ENCODE measurements at places on chromosomes 7 and 10.

DNA sequence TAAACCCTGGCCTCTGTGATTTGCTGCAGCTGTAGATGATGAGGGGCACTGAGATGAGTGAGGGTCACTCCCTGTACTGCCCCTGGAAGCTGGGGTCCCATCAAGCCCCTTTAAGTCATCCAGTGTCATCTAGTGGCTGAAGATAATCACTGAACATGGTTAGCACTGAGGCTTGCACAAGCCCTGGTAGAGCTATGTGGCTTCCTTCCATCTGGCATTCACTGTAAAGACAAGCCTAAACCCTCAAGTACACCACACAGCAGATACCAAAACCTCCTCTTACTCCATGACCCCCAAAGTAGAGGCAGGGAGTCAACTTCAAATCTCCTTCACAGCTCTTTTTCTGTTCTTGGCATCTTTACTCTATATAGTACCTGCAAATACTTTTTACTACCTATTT lies 72.7 kb upstream of the MRLN start:
- DNase-seq: no peak

DNA sequence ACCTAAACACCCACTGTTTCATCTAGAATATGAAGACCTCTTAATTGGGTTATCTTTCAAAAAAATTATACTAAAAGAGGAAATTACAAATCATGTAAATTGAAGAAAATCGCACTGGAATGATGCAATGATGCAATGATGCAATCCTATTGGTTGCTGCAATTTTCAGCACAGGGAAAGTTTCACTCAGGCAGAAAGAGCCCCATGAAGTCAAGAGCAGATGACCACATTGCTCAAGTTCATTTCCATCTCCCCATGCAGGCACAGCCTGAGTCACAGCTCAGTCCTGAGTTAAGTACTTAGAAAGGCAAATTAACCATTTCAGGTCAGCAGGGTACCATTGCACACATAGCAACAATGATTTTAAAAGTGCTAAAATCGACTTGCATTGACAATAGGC lies 180.3 kb upstream of the MYO3A start:
- no peak for DNase-seq

DNA sequence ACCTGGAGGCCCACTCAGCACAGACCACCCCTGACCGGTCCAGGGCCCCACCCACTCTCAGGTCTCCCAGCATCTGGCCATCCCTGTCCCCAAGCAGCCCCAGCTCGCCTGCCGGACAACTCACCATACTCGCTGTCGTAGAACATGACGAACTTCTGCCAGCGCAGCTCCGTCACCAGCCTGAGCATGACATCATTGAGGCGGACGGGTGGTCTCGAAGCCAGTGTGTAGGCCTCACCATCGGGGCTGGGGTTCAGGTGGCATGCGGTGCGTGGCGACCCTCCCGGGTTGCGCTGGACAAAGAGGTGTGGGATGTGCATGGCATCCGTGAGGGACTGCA lies 160.4 kb downstream of the GRID1 start:
- no peak for DNase-seq

GRCh38 chr10:50310560-50311174 lies 59.4 kb upstream of the ASAH2 start:
- DNase-seq: peak; percentile 18

DNA sequence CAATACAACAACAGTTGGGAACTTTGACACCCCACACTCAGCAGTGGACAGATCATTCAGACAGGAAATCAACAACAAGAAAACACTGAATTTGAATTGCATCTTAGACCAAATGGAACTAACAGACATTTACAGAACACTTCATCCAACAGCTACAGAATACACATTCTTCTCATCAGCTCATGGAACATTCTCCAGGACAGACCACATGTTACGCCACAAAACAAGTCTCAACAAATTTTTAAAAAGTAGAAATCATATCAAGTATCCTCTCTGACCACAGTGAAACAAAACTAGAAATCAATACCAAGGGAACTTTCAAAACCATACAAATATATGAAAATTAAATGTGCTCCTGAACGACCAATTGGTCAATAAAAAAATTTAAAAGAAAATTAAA lies 212.3 kb downstream of the DNAJC1 start:
- DNase-seq: no peak

GRCh38 chr7:98284335-98285036 lies 3.0 kb downstream of the BRI3 start:
- DNase-seq: no peak

DNA sequence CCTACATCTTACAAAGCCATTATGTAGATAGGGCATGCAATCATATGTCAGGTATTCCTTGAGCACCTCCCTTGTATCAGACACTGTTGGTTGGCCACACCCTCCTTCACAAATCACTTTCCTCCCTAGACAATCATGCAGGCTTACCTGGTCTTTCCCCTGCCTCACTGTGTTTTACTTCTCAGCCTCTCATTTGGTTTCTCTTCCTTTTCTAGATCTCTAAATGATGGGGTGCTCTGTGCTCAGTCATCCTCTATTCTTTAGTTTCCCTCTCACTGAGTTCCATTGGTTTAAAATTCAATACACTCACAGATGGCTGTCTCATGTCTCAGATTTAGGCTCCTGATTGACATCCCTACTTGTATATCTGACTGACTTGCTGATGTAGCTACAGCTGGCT lies 31.4 kb downstream of the ANK3 start:
- DNase-seq: no peak

DNA sequence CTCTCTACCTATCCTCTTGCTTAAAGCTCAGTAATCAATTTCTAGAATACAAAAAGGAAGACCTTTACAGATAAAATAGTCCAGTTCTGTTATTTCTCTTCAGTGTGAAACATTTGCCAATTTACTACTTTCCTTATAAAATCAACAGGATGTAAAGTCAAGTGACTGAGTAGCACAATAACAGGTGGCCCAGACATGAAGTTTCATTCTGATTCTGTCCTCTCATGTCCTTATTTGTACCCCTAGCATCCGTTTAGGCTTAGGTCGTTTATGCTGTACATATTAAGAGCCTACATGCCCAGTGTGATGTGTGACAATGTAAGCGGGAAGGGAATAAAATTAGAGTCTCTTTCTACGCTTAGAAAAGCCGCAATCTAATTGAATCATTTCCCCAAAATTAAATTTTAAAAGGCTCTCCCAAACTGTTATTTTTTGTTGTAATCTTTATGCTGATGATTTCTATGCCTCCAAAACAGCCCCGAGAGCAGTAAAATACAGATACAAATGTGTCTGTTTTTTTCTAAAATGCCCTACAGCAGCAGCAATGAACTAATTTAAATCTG lies 29.1 kb downstream of the EPC1 start:
- DNase-seq: no peak

DNA sequence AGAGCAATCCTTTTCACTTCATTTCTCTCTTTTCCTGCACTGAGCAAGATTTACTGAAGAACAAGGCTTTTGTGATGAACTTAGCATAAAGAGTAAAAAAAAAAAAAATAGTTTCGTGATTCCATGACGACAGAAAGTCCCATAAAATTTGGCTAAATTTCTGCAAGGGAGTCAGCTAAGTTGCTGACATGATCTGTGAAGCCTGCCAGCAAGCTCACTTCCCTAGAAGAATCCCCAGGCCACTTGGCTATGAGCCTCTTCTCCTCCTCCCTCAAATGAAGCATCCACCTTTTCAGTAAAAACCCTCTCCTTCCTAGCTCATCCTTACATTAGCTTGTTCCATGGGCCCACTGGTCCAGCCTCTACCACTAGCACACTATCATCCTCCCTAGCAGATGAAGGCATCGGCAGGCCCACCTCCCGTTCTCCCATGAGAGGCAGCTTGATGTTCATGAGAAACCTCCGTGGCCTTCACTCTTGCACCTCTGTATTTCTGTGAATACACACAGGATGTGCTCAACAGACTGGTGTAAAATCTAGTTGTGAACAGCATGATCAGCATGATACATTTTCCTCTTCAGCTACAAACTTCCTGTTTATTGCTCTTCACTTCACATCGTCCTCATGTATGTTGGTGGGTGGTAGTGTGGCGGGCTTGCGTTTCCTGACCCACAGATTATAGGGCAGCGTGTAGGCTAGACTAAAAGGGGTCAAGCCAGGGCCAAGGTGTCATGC lies 30.9 kb downstream of the GIMAP8 start:
- no peak for DNase-seq

DNA sequence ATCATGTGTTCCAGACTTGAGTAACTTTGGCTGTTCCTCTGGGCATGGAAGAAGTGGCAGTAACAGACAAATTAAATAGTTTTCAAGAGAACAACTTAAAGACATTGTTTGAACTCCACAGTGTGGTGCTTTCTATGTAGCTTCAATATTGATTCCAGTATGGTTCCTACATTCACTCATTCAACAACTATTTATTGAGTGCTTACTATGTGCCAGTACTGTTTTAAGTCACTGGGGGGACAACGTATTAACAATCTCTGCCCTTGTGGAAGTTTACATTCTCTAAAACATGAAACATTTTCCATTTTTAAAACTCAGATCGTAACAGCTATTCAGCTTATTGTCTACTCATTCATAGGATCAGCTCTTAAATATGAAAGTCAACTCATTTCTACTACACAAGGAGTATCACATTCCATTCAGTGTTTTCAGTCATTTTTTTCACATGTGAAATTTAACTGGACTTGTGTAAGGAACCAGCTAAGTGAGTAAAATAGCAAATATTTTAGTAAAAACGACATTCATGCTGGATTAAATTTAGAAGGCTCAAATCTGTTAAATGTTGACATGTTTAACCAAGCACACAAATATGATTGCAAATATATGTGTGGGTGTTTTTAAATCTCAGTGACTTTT lies 13.6 kb upstream of the CUBN start:
- DNase-seq: no peak

GRCh38 chr10:71860243-71861029 lies 9.4 kb upstream of the PSAP start:
- peak; percentile 86 for DNase-seq

DNA sequence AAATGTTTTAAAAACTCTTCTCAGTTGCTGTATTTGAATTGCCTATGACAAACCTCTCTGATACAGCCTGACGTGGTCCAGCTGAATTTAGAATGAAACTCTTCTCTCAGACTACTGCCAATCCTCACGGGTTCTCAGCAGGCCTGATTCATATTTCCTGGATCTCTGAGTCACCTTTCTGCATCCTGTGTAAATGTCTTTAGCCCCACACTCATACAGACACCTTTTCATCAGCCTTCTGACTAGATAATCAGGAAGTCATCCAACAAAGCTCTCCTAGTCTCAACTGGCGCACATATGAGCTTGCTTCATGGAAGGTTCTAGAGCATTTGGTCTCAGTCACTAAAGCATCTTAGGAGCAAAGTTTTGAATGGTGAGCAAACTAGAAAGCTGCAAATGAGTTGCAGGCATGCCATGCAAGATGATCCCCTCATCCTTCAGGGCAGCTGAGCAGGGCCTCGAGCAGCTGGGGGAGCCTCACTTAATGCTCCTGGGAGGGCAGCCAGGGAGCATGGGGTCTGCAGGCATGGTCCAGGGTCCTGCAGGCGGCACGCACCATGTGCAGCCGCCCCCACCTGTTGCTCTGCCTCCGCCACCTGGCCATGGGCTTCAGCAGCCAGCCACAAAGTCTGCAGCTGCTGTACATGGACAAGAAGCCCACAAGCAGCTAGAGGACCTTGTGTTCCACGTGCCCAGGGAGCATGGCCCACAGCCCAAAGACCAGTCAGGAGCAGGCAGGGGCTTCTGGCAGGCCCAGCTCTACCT lies 182.8 kb downstream of the ARHGAP12 start:
- no peak for DNase-seq

GRCh38 chr7:156703773-156704482 lies 63.4 kb downstream of the RNF32 start:
- DNase-seq: no peak

GRCh38 chr10:105161149-105161548 lies 520.1 kb downstream of the SORCS3 start:
- no peak for DNase-seq

- no peak for DNase-seq
Measured at GRCh38 chr7:112058686-112059085, 147.5 kb downstream of the DOCK4 start.

GRCh38 chr10:50512743-50513416 lies 110.9 kb downstream of the SGMS1 start:
- peak; percentile 66 for DNase-seq

- DNase-seq: peak; percentile 47
Measured at GRCh38 chr10:89389254-89389653, 3.2 kb upstream of the IFIT1 start.

DNA sequence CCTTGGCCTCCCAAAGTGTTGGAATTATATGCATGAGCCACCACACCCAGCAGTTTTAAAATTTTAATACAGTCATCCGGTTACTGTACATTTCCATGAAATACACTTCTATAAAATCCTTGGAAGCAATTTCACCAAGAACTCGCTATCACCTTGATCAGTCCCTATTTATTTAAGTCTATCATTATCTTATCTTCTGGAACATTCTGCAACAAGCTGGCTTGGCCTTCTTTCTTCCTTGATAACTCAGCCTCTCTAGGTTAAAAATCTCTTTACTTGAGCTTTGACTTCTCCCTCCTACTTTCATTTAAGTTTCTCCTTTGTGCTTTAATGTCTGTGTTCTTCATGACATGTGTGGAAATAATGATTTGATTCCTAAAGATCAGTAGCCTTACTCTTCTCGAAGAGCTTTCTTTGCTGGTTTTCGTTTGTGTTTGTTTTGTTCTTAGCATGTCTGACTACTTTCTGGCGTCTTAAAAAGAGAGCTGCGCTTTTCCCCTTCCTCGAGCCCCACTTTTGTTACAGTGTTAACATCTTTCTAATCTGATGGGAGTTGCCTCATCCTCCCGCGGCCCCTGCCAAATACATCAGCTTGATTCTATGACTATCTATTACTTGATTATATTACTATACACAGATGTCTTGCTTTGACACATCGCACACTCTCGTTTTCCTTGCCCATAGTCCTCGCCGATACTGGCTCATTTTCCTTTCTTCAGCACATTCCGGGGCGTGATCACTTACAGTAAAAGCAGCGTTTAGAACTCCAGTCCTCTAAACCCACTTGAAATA lies 11.1 kb upstream of the CALML5 start:
- no peak for DNase-seq

GRCh38 chr10:118850418-118851061 lies 95.8 kb upstream of the CACUL1 start:
- DNase-seq: peak; percentile 60

GRCh38 chr7:69114374-69114773 lies 483.9 kb upstream of the AUTS2 start:
- DNase-seq: no peak

DNA sequence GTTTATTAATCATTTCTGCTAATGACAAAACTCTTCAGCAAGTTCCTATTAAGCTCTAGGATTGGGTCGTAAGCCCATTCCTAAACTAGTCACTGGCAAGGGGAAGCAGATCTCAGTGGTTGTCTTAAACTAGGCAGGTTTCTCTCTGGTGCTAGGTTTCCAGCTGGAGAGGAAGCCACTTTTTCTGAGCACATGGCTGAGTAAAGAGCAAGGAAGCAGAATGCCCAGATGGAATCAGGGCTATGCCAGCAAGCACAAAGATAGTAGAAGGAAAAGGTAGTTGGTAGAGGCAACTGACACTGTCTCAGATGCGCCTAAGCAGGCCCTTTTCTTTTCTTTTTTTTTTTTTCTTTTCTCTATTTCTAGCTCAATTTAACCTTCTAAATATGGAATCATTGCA lies 224.9 kb downstream of the EXOC4 start:
- DNase-seq: no peak

All from RPMI8226 (cell line).